ENCODE measurements at places on chromosomes 6 and 20.

GRCh38 chr6:26241033-26241895 lies 123.7 kb upstream of the BTN3A2 start:
- DNase-seq = no peak

- DNase-seq = no peak
Observed at GRCh38 chr6:134093007-134093573, 40.7 kb upstream of the SLC2A12 start.

GRCh38 chr6:21352131-21352530 lies 241.4 kb upstream of the SOX4 start:
- DNase-seq = no peak

DNA sequence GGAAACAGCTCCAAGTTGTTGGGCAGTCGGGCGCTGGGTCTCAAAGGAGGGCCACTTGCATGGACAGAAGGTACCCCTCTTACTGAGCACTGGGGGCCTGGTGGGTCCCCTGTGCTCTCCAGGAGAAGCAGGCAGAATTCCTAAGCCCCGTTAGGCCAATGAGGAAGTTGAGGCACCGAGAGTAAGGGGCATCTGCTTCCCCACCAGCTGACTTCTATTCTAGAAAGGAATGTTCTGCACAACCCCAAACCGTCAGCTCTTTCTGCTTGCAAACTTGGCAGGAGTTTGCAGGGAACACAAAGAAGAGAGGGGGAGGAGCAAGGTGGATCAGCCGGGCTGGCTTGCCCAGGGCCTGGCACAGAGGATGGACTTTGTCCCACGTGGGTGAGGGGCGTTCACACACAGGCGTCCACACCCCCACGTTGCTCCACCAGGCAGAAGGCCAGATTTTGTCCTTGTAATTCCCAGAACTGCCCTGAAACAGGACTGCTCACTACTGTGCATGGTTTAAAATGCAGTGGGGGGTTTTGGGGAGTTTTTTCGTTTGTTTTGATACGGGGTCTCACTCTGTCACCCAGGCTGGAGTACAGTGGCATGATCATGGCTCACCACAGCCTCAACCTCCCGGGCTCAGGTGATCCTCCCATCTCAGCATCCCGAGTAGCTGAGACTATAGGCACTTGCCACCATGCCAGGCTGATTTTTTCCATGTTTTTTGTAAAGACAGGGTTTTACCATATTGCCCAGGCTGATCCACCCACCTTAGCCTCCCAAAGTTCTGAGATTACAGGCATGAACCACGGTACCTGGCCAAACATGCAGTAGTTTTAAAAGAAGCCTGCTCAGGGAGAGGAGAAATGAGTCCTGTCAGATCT lies 93.3 kb downstream of the SNX5 start:
- peak; percentile 44 for DNase-seq

DNA sequence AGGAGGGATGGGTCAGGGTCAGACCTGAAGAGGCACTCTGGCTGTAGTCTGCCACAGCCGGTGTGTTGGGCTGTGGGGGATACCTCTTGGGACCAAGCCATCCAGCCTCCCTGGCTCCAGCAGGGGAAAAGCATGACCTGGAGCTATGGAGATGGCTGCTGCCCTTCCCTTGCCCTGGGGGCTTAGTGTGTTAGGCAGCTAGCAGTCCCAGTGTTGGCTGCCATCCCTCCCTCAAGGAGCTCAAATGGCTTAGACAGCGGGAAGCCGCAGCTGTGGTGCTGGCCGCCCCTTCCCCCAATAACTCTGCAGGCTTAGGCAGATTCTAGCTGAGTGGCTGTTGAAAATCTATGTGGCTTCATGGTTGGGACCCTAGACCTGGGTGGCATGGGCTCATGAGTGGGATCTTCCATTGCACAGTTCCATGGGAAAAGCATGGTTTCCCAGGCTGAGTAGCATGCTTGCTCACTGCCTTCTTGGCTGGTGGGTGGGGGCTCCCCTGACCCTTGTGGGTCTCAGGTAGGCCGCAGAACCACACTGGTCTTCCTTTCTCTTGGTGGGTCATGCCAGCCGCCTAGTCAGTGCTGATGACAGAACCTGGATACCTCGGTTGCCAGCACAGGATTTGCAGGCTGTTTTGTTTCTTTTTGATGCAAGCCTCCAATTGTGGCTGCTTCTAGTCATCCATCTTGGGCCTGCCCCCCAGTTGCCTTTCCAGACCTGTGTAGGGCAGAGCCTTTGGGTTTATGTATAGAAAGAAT lies 69.0 kb upstream of the AHI1 start:
- no peak for DNase-seq

DNA sequence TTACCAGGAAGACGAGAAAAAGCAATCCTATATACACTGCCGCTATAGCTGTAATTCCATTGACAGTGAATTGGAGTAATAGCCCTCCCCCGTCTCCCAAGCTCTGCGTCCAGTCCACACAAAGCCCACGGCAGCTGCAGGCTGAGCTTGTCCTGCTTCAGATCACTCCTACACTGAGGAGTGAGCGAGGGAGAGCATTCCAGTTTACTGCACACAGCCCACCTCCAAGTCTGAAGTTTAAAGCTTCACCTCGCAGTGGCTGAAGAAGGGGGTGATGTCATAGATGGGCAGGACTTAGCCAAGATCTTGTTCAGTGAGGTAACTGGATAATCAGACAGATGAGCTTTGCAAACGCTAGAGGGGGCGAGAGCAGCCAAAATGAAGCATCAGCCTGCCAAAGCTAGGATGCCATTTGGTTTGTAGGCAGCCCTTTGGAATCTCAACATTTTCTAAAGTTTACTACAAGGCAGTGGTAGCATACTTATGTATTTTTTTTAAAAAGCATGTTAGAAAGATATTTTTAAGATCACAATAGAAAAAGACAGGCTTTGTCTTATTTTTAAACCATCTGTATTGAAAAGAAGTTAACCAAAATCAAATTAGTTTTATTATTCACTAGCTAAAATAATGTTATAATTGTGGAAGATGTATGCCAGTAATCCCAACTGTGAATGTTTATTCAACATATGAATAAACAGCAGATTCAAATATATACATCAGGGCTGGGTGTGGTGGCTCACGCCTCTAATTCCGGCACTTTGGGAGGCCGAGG lies at the start of gene FLRT3:
Gene FLRT3 (minus strand): TSS at position 213 of the 772 bp plus-strand sequence. CDS start 10,106 bp downstream, outside the sequence.
- DNase-seq = peak; percentile 96

DNA sequence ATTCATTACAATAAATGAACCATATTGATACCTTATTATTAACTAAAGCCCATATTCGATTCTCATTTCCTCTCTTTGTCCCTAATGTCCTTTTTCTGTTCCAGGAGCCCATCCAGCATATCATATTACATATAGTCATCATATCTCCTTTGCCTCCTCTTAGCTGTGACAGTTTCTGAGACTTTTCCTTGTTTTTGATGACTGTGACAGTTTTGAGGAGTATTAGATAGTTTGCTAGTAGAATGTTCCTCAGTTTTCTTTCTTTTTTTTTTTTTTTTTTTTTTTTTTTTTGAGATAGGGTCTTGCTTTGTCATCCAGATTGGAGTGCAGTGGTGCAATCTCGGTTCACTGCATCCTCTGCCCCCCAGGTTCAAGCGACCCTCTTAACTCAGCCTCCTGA lies 61.6 kb downstream of the TIAM2 start:
- no peak for DNase-seq

DNA sequence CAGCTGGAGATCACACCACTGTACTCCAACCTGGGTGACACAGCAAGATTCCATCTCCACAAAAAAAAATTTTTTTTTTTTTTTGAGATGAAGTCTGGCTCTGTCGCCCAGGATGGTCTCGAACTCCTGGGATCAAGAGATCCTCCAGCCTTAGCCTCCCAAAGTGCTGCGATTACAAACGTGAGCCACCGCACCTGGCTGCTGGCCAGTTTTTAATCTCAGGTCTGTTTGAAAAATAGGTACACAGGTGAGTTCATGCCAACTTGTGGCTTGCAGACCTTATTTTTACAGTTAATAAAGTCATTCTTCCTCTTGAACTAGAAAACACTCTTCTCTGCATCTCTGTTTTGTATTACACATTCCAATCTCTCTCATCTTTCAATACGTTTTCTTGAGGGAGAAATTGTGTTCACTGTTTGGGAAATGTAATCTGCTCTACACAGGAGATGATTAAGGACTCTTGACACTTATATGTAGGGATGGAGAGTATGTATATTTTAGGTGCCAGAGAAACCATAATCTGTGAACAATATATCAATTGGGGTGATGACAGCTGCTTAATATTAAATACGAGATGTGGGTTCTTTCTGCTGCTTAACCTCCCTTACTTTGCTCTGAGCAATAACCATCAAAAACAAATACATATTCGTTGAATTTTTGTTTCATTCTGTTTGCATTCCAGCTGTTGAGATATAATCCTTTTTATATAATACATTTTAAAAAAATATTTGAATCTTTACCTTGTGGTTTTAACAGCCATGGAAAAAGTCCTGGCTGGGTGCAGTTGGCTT lies 17.7 kb upstream of the RIPOR3 start:
- no peak for DNase-seq

DNA sequence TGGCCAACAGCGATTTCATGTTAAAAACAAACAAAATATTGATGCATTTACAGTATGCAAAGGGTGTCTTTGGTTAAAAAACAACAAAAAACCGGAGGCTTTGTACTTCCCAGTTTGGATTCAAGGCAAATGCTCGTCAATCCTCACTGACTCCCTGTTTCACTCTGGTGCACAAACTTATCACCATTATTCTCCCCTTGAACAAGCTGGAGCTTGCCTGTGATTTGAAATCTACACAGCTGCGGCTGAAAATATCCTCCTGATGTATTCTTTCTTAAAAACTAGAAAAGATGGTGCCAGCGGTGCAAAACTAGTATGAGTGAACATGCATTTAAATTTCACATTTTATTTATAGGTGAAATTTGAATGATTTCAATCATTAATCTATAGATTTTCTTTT lies 3.3 kb downstream of the PERP start:
- no peak for DNase-seq

- DNase-seq = peak; percentile 95
Observed at GRCh38 chr6:28542440-28543296, 17.0 kb downstream of the GPX5 start.

- no peak for DNase-seq
Observed at GRCh38 chr6:52210227-52210626, 24.1 kb downstream of the IL17A start.

GRCh38 chr6:168404560-168404959 lies 36.4 kb upstream of the SMOC2 start:
- no peak for DNase-seq

DNA sequence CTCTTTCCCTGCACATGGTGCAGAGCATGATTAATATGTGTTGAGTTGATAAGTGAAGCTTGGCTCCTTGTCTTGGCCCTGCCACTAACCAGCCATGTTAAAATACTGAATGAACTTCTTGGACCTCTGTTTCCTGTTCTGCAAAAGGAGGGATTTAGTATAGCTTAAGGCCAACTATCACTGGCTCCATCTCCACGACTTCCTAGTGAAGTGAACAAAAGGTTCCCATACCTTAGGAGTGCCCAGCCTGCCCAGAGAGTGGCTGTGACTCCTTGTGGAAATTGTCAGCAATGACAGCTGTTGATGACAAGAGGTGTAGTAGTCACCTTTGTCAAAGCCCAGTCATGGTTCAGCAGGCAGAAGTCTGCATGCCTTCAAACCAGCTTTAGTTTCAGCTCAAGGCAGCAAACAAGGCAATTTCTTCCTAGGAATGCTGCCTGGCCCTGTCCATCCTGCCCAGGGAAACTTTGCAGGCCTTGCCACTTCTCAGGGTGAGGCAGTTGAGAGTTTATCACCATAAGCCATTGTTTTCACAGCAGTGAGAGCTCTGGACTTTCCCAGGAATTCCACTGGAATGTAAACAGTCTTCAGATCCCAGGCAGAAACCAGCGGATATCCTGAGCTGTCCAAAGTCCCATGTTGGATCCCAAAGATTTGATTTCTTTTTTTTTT lies 169.7 kb upstream of the TNFAIP3 start:
- peak; percentile 82 for DNase-seq

GRCh38 chr6:111926731-111927302 lies 53.6 kb upstream of the FYN start:
- no peak for DNase-seq

DNA sequence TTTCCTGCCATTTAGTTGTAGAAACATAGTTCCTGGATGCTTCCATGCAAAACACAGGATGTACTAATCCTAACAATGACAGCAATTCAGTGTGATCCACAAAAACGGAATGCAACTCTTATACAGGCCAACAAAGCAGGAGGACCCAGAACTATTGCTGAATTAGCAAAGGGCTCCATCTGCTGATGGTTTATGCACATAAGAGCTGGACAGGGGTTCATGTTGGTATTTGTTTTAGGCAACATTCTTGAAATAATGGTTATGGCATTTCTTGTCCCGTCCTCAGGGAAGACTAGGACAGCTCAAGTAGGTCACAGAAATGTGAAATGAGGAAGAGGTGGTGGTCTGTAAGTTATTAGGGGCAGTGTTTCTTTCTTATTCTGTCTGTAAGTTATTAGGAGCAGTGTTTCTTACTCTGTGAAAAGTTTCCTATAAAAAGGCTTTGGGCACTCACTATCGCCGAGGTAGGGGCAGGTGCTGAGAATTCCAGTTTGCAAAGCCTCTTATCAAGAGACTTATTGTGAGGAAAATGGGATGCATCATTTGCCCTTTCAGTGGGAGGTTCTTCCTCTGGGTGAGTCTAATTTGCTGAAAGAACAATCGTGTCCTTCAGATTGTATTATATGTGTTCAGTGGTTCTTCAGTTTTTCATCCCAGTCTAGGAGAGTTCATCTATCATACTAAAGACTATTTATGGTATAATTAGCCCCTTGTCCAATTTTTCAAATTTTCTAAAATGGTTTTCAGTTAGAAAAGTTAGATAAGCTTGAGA lies 171.1 kb downstream of the MCHR2 start:
- peak; percentile 58 for DNase-seq

DNA sequence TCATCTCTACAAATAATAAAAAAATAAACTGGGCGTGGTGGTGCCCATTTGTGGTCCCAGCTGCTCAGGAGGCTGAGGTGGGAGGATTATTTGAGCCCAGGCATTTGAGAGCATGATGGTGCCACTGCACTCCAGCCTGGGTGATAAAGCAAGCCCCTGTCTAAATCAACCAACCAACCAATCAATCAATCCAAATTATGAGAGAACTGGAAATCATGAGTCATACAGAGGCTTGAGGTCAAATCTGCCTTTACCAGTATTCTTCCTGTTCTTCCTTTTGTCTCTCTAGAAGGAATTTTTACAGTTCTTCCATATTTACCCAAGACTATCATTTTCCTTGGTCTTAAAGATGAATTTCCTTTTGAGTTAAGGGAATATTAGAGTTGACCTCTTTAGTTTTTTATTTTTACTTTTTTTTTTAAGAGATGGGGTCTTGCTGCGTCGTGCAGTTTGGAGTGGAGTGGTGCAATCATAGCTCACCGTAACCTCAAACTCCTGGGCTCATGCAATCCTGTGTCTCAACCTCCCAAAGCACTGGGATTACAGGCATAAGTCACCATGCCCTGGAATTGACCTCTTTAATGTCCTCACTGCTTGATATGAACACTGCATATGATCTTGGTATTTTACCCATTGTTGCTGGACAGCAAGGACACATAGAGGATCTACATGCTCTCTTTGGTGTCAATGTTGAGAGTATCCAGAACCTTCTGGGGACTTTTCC lies 44.1 kb upstream of the TXNDC5 start:
- peak; percentile 35 for DNase-seq

DNA sequence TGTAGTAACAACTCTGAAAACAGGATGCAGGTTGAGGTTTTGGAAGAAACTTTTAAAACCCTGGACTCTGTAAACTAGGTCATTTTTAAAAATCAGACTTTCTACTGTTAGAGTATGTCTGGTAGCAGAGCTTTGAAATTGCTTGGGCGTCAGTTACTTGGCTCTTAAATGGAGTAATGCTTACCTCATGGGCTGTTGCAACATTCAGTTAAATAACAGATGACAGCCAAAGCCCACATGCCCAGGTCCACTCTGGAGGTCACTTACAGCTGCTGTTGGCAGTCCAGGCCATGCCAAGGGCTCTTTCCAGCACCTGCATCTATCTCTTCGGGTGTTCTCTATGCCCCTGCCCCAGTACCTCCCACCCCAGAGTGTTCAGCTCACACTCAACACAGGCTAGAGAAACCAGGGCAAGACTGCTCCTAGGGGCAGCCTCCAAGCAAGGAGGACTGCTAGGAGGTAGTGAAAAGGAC lies 96.4 kb downstream of the BANF2 start:
- DNase-seq = no peak

Data from HT1080 (cell line).